Articular chondrocyte of knee joint (primary cell): ENCODE measurements at places on chromosomes 12 and 14. TPM values are rescaled to one million over a fixed set of nuclear protein-coding genes. Genes with fewer than 3 reads are reported as not detected.

Gene PRKAB1
- 13.7 and 18.4 TPM in 2 replicates for total RNA-seq

Gene LRRC43
- 1.0 and 3.4 TPM in 2 replicates for total RNA-seq

Gene OTUB2
- total RNA-seq, result 1.3 and 2.5 TPM in 2 replicates

Gene FAM186B
- 0.39 and 0.54 TPM in 2 replicates for total RNA-seq

Gene GPRC5D
- total RNA-seq, result not detected in 2 replicates

Gene DIP2B
- total RNA-seq, result 30.4 and 34.3 TPM in 2 replicates

Gene KRT6A
- total RNA-seq, result not detected in 2 replicates
